ENCODE measurements at places on chromosomes 2 and 18. TPM values are rescaled to one million over a fixed set of nuclear protein-coding genes. Genes with fewer than 3 reads are reported as not detected.

SERPINB8 gene
- 10.8 TPM for polyA plus RNA-seq

CHAC2 gene
- 6.8 TPM for polyA plus RNA-seq

POTEC gene
- polyA plus RNA-seq: not detected

VSNL1 gene
- not detected for polyA plus RNA-seq

PSD4 gene
- 36.4 TPM for polyA plus RNA-seq

LINC00305 gene
- not detected for polyA plus RNA-seq

TDRD15 gene
- polyA plus RNA-seq: 0.34 TPM

MYL1 gene
- not detected for polyA plus RNA-seq

PSMA8 gene
- polyA plus RNA-seq: 4.1 TPM

MEIS1 gene
- 0.33 TPM for polyA plus RNA-seq

CAPN14 gene
- polyA plus RNA-seq: 2.9 TPM
